Stimulated activated CD8-positive, alpha-beta memory T cell treated with anti-CD3 and anti-CD28 coated beads, Interleukin-2, amount 100 ng/mL, for 48 hours (primary cell): ENCODE measurements at places on chromosomes 5 and 9.

DNA sequence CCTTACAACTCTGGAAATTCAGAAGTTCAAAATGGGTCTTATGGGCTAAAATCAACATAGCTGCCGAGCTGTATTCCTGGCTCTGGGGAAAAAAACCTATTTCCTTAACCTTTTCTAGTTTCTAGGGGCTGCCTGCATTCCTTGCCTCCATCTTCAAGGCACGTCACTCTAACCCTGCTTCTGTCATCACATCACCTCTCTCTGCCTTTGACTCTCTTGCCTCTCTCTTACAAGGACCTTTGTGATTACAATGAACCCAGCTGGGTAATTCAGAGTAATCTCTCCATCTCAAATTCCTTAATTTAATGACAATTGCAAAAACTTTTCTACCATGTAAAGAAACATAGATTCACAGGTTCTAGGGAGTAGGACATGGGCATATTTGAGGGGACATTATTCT lies 103.1 kb upstream of the SMC2 start:
- DNase-seq, result no peak

GRCh38 chr5:60700416-60700757 lies 421 bp upstream of the DEPDC1B start:
- DNase-seq, result no peak

DNA sequence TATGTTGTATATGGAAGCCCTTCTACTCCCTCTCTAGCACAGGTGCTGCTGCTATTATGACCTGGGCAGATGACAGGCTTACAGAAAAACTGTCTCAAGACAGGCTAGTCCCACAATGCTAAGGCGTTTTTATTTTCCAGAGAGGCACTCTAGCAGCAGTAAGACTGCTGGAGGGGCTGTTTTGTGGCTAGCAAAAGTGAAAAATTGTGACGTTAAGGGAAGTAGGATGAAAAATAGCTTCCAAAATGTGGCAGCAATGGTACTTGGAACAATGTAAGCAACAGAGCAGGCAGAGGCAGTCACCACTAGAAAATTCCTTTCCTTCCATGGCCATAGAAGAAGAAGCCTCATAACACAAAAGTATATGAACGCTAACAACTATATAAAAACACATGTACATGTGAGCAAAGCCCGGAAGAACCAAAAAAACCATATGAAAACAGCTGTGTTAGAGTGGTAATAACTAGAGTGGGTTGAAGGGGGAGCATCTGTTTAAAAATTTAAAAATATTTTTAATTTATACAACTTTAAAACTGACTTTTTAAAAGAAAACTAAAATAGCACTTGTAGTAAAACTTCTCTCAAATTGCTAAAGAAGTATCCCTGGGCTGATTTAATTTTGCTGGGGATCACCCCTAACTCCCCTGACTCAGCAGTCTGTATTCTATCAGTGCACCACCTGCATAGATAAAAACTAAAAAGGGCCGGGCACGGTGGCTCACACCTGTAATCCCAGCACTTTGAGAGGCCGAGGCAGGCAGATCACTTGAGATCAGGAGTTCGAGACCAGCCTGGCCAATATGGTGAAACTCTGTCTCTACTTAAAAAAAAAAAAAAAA lies 30.6 kb downstream of the CLINT1 start:
- no peak for DNase-seq

DNA sequence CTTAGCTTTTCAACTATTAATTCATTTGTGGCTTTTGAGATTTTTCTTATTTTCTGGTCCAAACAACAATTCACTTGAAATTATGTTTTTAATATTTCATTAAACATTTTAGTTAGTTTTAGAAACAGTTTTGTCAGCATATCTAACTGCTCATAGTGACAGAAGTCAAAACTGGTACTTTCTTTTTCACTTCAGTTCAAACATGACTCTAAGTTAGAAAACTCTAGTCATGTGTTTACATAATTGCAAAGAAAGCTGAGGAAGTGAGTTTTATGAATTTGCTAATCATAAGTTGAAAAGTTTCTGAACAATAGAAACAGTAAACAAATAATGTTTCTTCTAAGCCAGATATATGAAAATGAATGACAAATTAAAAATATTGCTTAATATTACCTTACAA lies 1931.0 kb downstream of the EFNA5 start:
- no peak for DNase-seq

- no peak for DNase-seq
These were observed 119.2 kb downstream of the SMARCA2 start for GRCh38 chr9:2134391-2134790.

- DNase-seq, result no peak
These were observed 2.6 kb downstream of the INVS start for GRCh38 chr9:100101608-100102007.

DNA sequence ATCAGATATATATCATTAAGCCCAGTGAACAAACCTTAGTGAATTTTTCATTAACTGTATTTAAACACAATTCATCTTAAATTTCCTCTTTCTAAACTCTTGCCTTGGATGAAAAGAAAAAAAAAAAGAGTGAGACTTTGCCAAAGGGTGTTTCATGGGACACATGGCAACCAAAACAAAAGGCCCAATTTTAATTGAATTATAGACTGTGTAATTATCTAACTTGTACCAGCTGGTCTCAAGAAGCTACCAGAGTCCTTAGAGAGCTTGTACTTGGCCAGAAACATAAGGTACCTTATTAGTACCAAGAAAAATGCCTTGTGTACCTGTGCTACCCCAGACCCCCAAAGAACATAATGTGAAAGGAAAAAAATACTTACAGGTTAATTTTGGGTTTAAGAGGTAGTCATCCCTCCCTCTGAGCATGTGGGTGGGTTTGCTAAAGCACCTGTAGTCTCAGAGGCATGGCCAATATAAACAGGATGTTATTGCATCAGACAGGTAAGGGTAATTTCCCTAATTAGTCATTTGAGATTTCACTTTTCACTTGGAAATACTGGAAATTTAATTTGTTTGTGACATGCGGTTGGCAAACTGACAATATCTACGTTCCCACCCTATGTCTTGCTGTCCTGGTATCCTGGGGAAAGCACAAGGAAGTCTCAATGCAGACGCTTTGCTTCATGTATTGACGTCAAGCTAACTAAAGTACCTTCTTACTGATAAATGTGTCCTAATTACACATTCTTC lies 90.1 kb downstream of the SNCAIP start:
- DNase-seq, result no peak

DNA sequence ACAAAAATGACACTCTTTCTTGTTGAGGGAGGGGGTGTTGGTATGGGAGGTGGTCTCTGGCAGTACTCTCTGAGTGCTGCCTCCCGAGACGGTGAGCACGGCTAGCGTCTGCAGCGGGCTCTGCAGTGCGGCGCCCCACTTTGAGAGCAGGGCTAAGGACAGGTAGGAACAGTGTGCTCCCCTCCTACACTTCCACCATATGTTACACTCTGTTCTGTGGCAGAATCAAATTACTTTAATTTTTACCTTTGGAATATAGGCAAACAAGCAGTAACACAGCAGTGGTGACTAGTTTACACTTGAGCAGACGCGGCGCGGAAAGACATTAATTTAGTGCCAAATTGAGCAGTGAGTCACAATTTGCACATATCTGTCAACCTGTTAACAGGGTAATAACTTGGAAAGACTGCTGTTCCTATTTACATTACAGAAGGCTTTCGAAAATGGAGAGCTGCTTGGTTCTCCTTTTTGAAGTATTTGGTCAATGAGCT lies 136.3 kb downstream of the MED27 start:
- DNase-seq, result no peak

DNA sequence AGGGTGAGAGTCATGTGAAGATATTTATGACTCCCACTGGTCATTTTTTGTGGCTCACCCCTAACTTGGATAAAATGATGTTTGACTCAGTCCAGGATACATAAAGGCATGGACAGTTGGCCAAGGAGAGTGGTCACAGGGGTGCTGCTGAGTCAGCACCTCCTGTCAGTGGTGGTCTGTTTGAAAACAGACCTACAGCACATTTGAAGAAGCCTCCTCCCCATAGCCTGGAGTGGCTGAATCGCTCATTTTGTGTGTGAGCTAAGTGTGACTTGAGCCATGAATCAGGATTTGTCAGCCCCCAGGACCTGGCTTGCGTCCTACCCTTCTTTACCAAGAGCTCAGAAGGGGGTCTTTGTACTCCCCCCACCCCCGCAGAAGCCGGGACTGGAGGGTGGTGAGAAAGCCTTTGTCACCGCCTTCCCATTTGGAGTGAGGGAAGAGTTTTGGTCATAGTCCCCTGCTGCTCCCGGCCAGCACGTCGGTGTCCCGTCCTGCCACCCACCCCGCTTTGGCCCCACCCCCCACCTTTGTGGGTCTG lies 35.6 kb downstream of the TRIO start:
- no peak for DNase-seq

DNA sequence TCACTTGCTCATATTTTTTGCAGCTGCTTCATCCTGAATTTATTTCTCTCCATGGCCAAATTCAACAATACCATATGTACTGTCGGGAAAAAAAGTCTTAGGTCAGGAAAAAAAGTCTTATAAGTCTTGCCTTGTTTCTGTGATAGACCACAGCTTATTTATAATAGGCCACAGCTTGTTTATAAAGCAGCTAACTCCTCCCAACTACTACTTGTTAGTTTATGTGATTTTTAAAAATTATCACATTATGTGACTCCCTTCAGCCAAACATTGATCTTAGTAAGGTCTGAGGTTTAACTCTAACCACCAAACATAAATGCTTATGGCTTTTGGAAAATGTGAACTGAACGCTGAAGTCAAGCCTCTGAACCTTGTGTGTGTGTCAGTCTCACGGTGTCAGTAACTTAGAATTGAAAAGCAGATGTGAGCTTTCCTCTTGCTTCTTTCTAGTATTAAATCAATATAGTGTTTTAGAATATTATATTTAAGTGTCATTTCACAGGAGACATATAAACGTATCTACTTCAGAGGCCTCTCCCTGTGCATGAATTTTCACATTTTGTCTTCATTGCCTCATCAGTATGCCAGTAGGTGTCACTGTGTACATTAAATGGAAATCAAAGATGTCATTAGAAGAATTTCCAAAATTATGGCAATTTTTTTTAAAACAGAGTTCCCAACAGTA lies 51.3 kb downstream of the SNX24 start:
- DNase-seq, result no peak

GRCh38 chr9:132461281-132461896 lies 51.4 kb downstream of the CFAP77 start:
- DNase-seq, result no peak

DNA sequence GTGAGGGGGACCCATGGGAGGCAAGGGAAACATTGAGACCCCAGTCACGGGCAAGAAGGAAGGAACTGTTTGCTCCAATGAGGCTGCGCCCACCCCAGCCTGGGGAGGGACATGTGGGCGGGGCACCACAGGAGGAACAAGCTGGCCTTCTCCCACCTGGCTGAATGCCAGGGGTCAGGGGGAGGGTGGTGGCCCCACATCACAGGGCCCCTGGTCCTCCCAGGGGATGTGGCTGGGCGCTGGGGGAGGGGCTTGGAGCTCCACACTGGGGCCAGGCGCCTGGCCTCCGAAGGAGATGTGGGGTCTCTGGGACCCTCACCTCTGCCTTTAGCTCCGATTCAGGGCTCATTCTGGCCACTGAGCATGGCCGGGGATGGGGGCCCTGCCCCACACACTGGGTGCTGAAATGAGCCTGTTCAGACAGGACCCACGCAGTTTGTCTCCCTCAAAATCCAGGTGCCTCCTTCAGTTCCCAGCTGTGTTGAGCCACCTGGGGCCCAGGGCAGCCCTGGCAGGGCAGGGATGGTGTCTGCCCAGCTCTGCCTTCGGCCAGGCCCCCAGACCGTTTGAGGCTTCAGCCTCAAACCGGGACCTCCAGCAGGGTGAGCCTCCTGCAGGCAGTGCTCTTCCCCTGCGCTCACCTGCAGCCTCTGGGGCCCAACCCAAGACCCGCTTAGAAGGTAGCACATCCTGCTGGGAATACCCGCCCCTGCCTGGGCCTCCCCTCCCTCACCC lies 33.2 kb upstream of the NOTCH1 start:
- DNase-seq, result no peak

GRCh38 chr5:103560826-103561225 lies 1.8 kb downstream of the NUDT12 start:
- DNase-seq, result no peak

GRCh38 chr9:17116400-17116837 lies 18.4 kb upstream of the CNTLN start:
- DNase-seq, result no peak

GRCh38 chr9:95055851-95056551 lies 261.5 kb downstream of the FANCC start:
- no peak for DNase-seq

DNA sequence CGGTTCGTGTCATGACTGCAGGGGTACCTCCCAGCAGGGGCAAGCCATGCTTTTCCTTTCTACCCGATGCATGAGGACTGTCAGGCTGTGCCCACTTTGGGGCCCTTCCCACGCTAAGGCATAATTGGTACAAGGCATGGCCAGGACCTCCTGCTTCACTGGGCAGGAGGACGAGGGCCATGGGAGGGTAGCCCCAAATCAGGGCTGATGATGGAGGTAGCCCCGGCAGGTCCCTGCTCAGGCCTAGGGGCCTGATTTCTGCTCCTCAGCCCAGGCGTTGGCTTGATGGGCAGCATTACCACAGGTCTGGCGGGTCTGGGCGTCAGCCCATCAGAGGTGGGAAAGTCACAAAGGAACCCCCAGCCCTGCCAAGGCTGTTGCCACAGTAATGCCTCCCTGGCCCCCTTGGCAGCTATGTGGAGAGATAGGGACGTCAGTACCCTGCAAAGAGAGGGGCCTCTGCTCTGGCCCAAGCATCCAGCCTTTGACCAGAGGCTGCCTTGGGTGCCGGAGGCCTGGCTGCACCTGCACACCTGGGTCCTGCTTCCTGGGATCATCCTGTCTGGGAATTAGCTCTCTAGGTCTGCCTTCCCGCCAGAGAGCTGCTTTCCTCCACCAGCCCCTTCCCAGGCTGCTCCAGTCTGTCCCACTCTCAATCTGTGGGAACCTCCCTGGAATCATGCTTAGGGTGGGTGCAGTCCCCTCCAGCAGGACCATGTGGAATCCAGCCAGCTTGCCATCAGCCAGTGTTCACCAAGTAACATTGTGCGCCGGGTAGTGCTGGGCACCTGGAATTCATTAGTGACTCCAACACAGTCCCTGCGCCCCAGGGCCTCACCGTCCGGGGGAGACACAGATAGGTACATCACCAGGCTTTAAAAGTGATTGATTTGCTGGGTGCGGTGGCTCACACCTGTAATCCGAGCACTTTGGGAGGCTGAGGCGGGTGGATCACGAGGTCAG lies 15.4 kb downstream of the TSPAN17 start:
- DNase-seq, result no peak

- DNase-seq, result no peak
These were observed at the start of gene THBS4 for GRCh38 chr5:80034962-80035821. Gene THBS4 (plus strand): TSS chr5:80035348. CDS start chr5:80035538, 190 bp downstream.

DNA sequence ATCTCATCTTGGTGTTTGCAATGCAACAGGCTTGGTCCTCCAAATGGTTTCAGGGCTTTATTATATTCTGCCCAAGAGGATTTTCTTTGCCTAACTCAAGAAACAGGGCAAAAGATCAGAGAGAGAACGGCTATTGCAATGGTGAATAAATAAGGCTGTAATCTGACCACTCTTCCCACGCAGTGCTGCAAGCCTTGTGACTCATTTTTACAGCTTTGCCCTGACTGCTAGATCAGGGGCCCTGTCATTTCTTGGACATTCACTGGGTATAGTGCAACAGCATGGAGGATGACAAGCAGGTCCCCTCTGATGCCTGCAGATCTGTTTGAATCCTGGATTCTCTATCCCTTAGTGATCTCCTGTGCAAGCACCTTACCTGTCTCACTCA lies 459.1 kb downstream of the EBF1 start:
- no peak for DNase-seq
